ENCODE measurements at places on chromosomes 11 and 22.

- no peak for DNase-seq
These were observed 119.6 kb downstream of the DYNC2H1 start for GRCh38 chr11:103228807-103229206.

DNA sequence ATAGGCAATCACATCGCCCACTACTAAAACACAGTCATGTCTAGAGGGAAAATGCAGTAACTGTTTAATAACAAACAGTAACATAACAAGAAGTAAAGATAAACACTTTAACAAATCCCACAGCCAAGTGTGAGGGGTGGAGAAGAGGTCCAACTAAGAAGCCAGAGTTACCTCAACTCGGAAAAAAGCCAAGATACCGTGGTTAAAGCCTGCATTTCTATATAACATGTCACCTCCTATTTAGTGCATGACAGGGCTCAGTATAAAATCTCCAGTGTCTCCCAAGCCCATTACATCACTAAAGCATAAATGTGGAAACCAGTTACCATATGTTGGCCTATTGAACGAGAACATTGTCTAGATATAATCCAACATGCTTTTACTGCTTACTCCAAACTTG, 281.7 kb downstream of the LRRC4C start:
- no peak for DNase-seq

DNA sequence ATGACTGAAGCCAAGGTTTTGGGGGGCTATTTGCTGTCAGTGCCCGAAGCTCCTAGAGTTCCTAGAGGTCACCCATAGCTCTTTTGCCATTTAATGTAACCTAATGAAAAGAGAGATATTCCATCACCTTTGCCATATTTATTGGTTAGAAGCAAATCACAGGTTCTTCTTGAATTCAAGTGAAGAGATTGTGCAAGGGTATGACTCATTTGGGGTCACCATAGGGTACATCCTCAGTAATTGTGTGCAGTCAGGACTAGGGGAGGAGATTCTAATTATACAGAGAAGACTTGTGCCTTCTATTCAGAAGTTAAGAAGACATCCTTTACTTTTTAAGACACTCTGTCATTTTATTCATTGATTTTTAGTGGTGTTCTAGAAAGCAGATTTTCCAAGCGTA, 6.9 kb upstream of the PRAME start:
- DNase-seq = no peak

- DNase-seq = no peak
These were observed 55.5 kb upstream of the GRAMD1B start for GRCh38 chr11:123374622-123374968.

DNA sequence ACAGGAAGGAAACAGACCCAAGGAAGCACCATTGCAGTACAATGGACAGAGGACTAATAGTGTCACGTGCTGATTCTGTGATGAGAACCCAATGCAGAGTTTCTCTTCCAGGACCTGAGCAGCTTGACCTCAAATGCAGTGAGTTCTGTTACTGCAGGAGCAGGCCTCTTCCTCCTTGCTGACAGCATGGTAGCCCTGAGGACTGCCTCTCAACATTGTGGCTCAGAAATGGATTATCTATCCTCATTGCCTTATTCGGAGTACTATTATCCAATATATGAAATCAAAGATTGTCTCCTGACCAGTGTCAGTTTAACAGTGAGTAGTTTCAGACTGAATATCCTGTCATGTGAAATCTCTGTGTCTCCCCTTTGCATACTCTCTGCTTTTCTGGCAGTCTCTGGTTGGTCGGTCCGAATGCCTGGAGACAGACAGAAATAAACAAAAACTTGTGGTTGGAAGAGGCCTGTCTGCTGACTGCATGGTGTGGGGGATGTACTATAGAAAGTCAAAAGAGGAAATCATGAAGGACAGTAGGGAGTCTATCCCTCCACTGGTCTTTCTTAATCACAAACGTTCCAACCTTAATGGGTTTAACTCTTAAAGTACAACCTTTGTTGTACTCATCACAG, 6.9 kb upstream of the MS4A14 start:
- DNase-seq = no peak

DNA sequence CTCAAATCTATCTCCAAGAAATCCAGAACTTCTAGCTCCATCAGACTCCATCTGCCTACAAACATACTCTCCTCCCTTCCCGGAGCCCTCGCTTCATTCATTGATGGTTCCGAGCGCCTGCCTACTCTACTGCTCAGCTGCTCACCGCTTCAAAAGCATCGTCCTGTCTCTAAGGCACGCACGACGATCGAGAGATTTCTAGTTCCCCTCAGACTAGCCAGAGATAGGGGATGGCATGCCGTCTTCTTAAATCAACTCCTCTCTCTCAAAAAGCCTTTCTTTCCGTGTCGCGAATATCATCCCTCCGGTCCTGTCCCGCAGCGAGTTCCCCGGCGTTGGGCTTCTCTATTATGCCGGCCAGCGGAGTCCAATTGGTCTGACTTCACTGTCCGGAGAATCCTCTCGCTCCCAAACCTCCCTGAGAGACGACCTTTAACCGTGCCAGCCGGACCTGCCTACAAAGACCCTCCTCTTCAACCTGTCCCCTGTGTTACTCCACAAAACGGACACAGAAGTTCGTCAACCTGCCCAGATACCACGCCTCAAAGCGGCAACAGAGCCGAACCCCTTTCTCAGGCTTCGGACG, 592 bp downstream of the EEF1G start:
- DNase-seq = no peak

DNA sequence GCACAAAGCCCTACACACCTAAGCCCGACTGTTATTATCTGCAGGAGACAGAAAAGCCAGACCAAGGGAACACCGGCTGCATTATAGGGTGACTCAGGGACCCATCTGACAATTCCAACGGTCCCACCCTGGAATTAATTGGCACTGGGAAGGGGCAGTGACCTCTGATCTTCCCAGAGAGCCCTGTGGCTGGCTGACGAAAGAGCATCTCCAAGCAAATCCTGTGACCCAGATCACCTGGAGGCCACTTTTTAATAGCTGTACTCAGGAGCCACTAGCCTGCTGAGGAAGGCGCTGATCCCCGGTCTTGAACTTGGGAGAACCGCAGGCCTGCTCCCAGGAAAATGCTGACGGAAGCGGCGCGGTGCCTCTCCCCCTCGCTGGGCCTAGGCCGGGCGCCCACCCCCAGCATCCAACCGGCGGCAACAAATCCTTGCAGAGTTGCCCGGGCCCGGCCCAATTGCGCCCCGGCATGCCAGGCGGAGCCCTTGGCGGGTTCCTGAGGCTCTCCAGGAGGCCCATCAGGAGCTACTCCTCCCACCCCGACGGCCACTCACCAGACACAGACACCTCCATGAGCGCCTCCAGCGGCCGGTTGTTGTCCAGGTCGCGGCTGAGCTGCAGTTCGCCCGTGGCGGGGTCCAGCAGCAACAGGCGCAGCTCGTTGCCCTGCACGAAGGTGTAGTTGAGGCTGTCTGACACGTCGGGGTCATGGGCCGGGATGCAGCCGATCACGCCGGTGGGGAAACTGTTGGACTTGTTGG, 4.2 kb downstream of the CELSR1 start:
- DNase-seq = no peak

- DNase-seq = no peak
These were observed 48.1 kb upstream of the ARFGAP3 start for GRCh38 chr22:42905217-42905616.

DNA sequence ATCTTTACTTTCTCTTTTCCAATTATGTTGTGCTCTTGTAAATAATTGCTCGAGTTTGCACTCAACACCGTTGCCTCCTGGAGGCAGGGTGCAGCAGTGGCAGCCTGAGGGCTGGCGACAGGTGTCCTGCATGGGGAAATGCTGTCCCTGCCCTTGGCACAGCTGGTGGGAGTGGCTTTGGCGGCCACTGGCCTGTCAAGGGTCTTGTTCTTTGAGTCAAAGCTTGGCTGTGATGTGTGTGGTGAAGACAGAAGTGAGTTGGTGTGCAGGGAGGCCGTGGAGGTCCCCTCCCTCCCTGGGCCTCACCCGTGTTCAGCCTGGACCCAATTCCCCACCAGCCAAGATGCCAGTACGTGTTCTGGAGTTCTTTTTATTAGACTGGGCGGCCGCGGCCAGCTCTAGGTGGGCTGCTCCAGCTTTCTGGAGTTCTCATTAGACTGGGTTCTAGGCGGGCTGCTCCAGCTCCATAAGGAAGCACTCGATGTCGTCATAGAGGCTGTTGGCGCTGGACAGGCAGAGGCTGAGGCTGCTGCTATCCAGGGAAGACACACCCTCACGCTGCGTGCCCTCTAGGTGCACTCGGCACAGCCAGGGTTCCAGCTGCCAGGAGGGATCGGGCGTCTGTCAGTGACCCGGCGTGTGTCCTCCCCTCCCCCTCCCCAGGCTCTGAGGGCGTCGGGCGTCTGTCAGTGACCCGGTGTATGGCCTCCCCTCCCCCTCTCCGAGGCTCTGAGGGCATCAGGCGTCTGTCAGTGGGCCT, 3.4 kb downstream of the IRF7 start:
- DNase-seq = no peak

- no peak for DNase-seq
These were observed 76.0 kb upstream of the KCNQ1OT1 start for GRCh38 chr11:2775626-2776350.

DNA sequence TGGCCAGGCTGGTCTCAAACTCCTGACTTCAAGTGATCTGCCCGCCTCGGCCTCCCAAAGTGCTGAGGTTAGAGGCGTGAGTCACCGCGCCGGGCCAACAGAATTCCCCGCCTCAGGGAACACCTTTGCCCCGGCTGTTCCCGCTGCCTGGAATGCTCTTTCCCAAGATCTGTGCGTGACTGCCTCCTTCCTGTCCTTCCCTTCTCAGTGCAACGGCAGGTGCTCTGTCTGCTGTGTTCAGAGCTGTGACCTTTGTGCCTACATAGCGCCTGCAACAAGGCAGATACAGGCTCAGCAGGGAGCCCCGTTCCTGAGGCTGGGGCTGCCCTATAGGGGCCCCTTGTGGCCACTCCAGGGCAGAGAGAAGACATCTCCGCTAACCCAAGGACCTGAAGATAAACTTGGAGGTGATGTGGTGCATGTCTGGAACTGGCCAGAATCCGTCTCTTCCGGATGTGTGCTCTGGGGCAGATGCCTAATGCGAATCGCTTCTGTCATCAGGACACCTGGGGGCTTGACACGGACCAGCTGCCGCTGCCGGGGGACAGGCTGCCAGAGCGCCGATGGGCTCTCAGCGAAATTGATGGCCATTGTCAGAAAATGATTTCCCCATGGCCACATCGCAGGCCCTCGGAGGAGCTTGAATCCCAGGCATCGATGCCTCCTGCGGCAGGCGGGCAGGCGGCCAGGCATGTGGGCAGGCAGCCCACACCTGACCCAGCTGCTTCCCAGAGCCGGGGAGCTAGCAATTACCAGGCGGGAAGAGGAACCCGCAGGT, 43.5 kb upstream of the TCF20 start:
- no peak for DNase-seq

- no peak for DNase-seq
These were observed 46.5 kb downstream of the SEZ6L start for GRCh38 chr22:26215736-26216135.

GRCh38 chr11:46275964-46276641, 1.4 kb upstream of the CREB3L1 start:
- DNase-seq = no peak

DNA sequence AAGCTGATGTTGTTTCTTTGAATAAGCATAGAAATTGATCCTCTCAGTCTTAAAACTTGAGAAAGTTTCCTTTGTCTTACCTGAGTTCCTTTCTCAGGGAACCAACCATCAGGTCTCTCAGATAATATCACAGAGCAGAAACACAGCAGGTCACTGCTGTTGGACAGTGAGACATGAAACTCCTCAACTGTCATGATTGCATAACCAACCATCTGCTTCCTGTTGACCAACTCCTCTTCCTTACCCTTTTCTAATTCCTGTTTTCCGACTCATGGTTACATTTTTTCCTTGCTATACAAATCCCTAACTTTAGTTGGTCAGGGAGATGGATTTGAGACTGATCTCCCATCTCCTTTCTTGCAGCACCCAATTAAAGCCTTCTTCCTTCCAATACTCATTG, 845.3 kb downstream of the FAM181B start:
- no peak for DNase-seq

DNA sequence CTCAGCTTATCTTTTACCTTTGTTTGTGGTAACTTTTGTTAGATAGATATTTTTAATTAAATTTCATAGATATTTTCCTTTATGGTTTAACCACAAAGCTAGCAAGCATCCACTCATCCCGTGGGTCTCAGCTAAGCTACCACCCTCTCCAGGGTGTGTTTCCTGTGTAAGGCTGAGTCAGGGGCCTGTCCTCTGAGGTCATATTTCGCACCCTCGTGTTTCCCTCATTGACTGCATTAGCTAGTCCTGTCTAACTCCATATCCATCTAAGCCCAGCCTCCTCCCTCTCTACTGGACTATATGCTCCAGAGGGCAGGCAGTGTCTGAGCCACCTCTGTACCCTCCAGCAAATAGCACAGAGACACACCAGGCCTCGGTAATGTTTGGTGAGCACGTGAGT, 16.7 kb downstream of the XRRA1 start:
- DNase-seq = no peak

DNA sequence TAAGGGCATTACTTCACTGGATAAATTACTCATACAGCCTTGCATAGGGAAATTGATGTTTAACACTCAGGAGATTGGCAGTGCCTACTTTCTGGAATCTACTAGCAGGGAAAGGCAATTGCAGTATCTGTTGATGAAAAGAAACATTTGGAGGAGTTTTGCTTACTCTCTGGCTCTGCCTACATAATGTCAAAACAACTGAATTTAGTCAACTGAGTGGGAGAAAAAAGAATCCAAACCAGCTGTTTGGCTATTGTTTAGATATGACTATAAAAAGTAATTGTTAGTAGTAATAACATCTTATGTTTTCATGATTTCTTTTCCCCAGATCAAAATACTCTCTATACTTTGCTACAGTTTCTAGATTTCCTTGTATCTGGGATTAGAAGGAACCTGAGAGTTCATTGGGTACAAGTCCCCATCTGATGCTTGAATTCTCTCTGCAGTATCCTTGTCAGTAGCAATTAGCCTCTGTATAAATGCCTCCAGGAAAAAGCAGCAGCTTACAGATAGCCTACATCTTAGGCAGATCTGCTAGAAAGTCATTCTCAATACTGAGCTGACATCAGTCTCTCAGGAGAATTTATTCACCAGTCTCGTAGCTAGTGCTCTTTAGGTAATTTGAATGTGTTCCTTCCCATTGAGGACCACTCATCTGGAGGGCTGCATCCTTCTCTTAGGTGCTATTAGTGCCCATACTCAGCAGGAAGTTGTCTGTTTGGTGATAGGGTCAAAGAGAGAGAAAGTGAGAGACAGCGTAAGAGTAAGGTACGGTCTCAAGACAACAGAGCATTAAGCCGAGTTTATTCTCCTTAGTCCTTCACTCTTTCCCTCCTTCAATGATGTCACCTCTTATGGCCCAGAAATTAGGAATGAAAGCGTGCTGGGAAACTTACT, 185.9 kb upstream of the CCDC90B start:
- DNase-seq = no peak

- DNase-seq = no peak
These were observed 453.9 kb downstream of the ETS1 start for GRCh38 chr11:128133501-128133900.

Measured in putamen (tissue), 1 donor.